ENCODE measurements at places on chromosomes 7 and 10.

DNA sequence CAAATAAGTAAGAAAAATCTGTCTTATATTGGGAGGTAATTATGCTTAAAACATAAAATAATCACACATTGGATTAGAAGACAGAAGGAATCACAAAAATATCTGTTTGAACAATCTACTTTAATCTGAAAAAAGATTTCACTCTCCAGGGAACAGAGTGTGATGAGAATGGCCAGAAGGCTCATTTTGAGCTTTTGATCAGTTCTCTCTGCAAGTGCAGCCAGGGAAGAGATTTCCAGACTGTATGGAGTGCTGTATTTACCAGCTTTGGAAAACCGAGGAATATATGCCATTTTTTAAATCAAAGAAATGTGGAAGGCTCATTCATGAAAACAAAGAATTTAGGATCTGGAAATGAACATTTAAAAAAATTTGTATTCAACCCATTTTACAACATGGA lies 83.0 kb upstream of the WAC start:
- no peak for DNase-seq

- no peak for DNase-seq
Observed at GRCh38 chr10:50625649-50626132, 1.9 kb upstream of the SGMS1 start.

DNA sequence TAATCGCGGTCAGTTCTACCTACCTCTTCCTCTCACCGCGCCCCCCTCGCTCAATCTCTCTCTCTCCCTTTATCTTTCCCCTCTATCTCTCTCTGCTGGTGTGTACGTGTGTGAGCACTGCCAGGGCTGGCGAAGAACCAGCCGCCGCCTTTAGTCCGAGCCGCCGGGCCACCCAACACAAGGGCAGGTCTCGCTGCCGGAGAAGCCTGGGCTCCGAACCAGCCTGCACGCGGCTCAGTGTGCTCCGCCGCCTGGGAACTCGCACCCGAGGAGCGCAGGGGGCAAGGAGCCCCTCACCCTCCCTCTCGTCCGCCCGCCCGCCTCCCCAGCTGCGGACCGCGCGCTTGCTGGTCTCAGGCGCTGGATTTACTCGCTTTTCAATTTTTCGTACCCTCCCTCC lies 1.7 kb downstream of the NXPH1 start:
- DNase-seq: no peak

DNA sequence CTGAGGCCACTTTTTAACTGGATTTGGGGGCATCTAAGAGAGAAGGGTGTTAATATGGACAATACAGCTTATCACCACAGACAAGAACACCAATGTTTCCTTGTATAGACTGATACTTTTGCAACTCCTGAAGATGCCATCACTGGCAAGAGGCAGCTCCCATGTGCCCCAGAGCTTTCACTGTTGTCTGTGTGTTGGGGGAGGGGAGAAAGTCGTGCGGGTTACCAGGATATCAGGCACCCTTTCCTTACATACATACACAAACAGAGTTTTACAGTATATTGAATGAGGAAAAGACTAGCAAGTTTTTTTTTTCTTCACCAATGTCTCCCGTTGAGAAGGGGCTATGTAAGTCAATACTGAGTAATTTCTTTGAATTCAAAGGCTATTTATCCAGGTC lies 4.1 kb upstream of the DLX6 start:
- DNase-seq: no peak

- DNase-seq: no peak
Observed at GRCh38 chr10:76086761-76087639, 655.6 kb downstream of the LRMDA start.

DNA sequence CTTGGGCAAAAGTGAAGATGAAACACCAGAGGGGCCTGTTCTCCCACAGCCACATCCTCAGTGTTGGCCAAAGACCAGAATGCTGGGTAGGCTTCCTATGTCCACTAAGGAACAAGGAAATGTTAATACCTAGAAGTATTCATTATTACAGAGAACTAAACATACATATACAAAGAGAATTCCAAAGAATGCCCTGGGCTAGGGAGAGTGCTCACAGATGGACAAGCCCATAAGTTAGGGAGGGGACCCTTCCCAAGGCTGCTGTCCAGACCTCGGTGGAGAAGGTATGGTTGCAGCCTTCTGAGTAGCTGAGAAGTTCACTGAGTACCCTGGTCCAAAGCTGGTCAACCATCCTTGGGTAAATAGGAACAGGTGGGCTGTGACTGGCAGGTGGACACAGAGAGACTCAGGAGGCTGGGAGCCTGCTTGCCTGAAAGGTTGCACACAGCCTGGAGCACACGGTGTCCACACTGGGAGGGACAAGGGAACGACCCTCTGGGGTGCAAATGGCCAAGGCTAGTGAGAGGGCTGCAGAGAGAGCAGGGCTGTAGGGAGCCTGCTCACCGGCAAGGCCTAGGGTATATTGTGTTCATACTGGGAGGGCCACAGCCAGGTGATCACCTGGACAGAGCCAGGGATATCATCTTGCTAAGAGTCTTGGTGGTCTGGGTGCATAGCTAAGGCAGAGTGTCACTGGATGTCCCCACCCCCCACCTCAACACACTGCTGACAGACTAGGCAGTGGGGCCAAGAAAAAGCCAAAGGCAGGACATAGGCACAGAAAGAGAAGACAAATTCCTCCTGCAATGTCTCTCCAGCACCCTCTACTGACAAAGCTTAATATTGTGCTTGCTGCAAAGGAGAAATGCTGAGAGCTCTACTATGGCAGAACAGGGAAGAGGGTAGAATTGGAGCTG lies 40.3 kb downstream of the CPVL start:
- DNase-seq: no peak

- DNase-seq: no peak
Observed at GRCh38 chr7:134894928-134895327, 91.4 kb upstream of the AGBL3 start.

DNA sequence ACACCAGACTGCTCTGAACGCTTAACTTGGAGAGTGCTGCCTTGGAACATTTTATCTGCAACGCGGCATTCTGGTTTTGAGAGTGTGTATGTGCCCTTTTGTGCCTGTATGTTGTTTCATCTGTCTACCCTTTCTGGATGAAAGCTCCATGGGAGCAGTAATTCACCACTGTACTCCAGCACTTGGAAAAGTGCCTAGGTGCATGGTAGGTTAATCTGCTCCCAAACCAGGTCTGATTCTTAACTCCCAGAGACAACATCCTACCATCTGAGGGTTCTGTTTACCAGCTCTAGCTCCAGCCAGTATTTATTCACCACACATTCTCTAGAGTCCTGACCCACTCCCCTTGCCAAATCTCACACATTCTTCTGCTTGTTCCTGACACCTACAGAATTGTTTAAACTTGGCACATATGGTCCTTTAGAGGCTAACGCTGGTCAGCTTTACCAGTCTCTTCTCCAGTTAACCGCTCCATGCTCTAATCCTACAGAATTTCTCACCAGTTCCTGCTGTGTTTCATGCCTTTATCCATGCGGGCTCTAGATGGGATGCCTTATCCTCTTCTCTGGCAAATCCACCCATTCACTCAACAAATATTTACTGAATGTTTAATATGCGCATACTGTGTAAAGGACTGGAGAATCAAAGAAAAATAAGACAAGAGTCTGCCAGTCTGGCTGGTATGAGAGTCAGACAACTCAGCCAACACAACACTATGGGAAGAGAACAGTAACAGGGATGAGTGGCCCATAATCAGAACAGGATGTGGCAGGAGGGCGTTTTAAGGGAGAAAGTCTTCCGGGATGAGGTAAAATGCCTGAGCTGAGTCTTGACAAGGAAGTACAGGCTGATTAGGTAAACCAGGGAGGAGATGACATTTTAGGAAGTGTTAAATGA lies 46.3 kb downstream of the MTPN start:
- DNase-seq: no peak

Data from mesenteric fat pad (tissue), 1 donor.